ENCODE measurements at places on chromosomes 5 and 9. TPM values are rescaled to one million over a fixed set of nuclear protein-coding genes. Genes with fewer than 3 reads are reported as not detected.

GRCh38 chr9:109418827-109419226 lies 79.3 kb downstream of the PTPN3 start:
- no peak overlapping the region for H3K27ac ChIP-seq
- peaks cover 40% of the 10 kb centered on the region for H3K36me3 ChIP-seq
- DNase-seq = no peak
- no peak overlapping the region for H3K4me3 ChIP-seq
- no peaks in the 10 kb centered on the region for H3K27me3 ChIP-seq

ADAMTS16 gene
- 1.7 TPM for total RNA-seq

- no peak overlapping the region for H3K4me3 ChIP-seq
- no peaks in the 10 kb centered on the region for H3K27me3 ChIP-seq
- DNase-seq = no peak
- no peak overlapping the region for H3K27ac ChIP-seq
Measured at GRCh38 chr9:2336055-2336454, 285.5 kb upstream of the VLDLR start.

NR4A3 gene
- 0.54 TPM for total RNA-seq

DNA sequence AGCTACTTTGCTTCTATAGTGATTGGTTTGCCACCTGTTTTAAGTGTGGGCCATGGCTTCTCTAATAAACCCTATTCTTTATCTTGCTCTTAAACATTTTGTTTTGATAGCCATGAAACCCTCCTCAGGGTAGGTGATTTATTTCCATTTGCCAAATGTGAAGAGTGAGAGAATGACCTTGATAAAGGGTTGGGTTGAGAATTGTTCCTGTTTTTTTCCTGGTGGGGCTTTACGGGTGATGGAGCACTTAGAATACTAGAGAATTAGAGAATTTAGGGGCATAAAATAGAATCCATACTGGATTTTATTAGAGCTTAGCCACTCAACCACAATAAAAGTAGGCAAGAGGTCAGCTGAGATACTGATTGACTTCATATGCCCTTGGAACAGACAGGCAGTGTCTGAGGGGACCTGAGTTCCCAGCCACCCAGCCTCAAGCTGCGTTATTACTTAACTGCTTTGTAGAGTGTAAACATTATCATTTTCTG lies 68.9 kb downstream of the COMMD10 start:
- no peak overlapping the region for H3K27ac ChIP-seq
- DNase-seq = no peak
- H3K27me3 ChIP-seq = no peaks in the 10 kb centered on the region
- H3K36me3 ChIP-seq = no peaks in the 10 kb centered on the region
- H3K4me3 ChIP-seq = no peak overlapping the region

- H3K4me1 ChIP-seq = no peaks in the 10 kb centered on the region
- H3K27me3 ChIP-seq = no peaks in the 10 kb centered on the region
- H3K36me3 ChIP-seq = no peaks in the 10 kb centered on the region
- H3K27ac ChIP-seq = no peak overlapping the region
Measured at GRCh38 chr5:159449925-159450324, 119.6 kb upstream of the IL12B start.

DNA sequence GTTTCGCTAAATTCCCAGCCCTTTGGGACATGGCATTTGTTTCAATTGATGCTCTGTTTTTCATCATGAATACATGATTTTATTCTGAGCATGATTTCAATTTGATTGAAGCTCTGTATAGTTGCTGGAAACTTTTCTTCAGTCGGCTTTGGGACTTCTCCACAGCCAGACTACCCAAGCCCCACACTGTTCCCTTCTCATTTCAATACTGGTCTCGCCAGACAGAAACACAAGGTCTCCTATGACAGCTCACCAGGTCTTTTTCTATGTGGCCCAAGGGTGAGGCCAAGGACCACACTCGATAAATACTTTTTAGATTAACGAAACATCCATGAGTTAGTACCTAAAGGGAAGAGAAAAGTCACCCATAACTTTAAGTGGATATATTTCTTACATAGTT lies 132.2 kb downstream of the ARL15 start:
- no peaks in the 10 kb centered on the region for H3K27me3 ChIP-seq
- H3K36me3 ChIP-seq = no peaks in the 10 kb centered on the region
- H3K27ac ChIP-seq = no peak overlapping the region
- no peak for DNase-seq

GRCh38 chr9:118305331-118305730 lies 601.1 kb downstream of the TLR4 start:
- no peak overlapping the region for H3K4me3 ChIP-seq
- no peaks in the 10 kb centered on the region for H3K4me1 ChIP-seq
- no peak overlapping the region for H3K27ac ChIP-seq
- H3K36me3 ChIP-seq = no peaks in the 10 kb centered on the region
- H3K27me3 ChIP-seq = no peaks in the 10 kb centered on the region

- DNase-seq = no peak
- H3K27me3 ChIP-seq = no peaks in the 10 kb centered on the region
- H3K27ac ChIP-seq = no peak overlapping the region
- H3K4me3 ChIP-seq = no peak overlapping the region
Measured at GRCh38 chr5:179142434-179143198, 82.4 kb downstream of the ZNF354C start.

STKLD1 gene
- not detected for total RNA-seq

- no peaks in the 10 kb centered on the region for H3K4me1 ChIP-seq
- no peak for DNase-seq
- no peaks in the 10 kb centered on the region for H3K36me3 ChIP-seq
- peak overlapping the region; percentile 4 for H3K4me3 ChIP-seq
- H3K27ac ChIP-seq = no peak overlapping the region
Measured at GRCh38 chr9:72949918-72950325, 2.9 kb downstream of the ALDH1A1 start.

TSSK1B gene
- not detected for total RNA-seq

TNC gene
- 58.4 TPM for total RNA-seq

- H3K4me1 ChIP-seq = no peaks in the 10 kb centered on the region
- no peaks in the 10 kb centered on the region for H3K27me3 ChIP-seq
- DNase-seq = no peak
- no peak overlapping the region for H3K4me3 ChIP-seq
- no peaks in the 10 kb centered on the region for H3K36me3 ChIP-seq
- no peak overlapping the region for H3K27ac ChIP-seq
Measured at GRCh38 chr9:88221105-88221504, 82.8 kb upstream of the SPATA31C2 start.

- H3K27me3 ChIP-seq = no peaks in the 10 kb centered on the region
- no peaks in the 10 kb centered on the region for H3K36me3 ChIP-seq
- DNase-seq = peak; percentile 68
Measured at GRCh38 chr9:125829743-125830142, 82.6 kb downstream of the PBX3 start.

DNA sequence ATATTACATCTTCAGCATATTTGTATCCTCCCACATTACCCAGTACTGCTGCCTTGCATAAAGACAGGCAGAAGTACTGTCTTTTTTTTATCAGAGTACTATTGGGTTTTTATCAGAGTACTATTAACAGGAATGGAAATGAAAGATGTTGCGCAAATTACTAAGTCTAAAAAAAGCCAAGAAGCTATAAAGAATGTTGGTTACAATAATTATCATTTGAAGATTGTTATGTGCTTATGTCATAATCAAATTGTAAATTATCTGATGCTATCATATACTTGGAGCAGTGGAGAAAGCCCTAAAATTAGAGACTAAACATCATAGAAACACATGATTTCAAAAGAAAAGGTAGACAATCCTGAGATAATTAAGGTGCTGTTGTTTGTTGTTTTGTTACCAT lies 188.8 kb downstream of the CCDC192 start:
- H3K4me3 ChIP-seq = no peak overlapping the region
- no peaks in the 10 kb centered on the region for H3K27me3 ChIP-seq
- no peak for DNase-seq
- no peaks in the 10 kb centered on the region for H3K4me1 ChIP-seq
- no peak overlapping the region for H3K27ac ChIP-seq

- H3K27me3 ChIP-seq = no peaks in the 10 kb centered on the region
- H3K36me3 ChIP-seq = no peaks in the 10 kb centered on the region
- DNase-seq = peak; percentile 39
Measured at GRCh38 chr5:113047733-113048652, 71.4 kb downstream of the DCP2 start.

DAB2 gene
- total RNA-seq = 61.6 TPM

DNA sequence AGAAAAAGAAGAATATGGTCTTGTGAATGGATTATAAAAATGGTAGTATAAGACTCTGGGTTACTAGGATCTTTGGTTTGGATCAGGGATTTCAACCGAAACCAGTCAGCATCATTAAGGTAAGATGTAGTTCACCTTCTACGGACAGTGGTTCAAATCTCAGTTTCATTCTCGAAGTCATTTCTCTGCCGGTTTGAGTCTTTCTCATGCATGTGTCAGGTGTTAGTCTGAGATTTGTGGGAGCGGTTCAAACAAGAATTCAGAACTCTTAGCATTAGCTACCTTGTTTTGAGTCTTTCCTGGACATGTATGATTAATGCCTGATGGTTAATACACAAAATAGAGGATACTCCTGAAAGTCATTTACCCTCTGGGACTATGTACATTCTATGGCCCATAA lies 735.9 kb upstream of the NUDT12 start:
- no peaks in the 10 kb centered on the region for H3K27me3 ChIP-seq
- H3K4me1 ChIP-seq = no peaks in the 10 kb centered on the region
- H3K36me3 ChIP-seq = no peaks in the 10 kb centered on the region
- H3K27ac ChIP-seq = no peak overlapping the region
- H3K4me3 ChIP-seq = no peak overlapping the region

ZNF454 gene
- 2.1 TPM for total RNA-seq

- no peaks in the 10 kb centered on the region for H3K36me3 ChIP-seq
- no peak overlapping the region for H3K27ac ChIP-seq
- no peak overlapping the region for H3K4me3 ChIP-seq
Measured at GRCh38 chr5:78896132-78896531, 89.0 kb downstream of the ARSB start.

DNA sequence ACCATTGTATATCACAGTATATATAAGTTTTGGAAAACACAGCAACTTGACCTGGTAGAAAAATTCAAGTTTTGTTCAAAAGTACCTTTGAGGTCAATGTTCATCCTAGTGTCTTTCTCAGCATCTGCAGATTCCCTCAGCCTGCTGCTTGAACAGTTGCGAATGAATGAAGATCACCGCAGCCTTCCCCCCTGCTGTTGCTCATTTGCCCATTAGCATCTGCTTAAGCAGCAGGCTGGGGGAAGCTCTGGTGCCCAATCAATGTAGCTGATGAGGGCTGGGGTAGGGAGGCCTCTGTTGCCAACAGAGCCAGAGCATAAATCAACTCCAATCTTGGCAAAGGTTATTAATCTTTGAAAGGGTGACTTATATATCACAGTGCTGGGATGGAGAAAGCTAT lies 586.5 kb upstream of the PTPRD start:
- H3K27ac ChIP-seq = no peak overlapping the region
- no peaks in the 10 kb centered on the region for H3K4me1 ChIP-seq
- no peaks in the 10 kb centered on the region for H3K36me3 ChIP-seq
- no peak for DNase-seq

DNA sequence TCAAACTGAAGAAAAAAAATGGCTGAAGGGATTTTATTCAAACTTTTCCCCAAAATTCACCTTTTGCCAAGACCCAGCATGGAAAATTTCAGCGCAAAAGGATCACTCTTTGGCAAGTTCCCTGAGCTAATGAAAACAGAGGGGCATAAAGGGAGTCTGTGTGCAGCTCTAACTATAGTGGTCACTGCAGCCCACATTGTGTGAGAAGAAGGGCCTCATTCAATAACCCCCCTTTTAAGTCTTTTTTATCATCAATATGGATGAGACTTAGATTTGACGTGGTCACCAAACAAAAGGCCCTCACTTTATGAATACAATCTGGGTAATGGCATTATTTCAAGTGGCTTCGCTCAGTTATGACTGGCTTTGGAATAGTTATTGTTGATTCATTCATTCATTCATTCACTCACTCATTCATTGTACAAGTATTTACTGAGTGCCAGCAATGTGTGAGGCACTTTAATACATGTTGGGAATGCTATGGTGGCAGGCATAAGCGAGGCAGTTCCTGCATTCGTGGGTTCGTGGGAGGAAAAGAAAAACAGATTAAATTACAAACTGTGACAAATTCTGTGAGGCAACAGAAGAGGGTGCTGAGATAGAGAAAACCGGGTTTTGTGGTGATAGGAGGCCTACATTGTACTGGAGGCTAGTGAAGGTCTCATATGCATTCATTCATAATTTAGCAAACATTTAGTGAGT lies 145.7 kb upstream of the KLF4 start:
- no peaks in the 10 kb centered on the region for H3K36me3 ChIP-seq
- H3K4me3 ChIP-seq = no peak overlapping the region
- H3K27ac ChIP-seq = no peak overlapping the region
- DNase-seq = no peak
- H3K4me1 ChIP-seq = no peaks in the 10 kb centered on the region

DNA sequence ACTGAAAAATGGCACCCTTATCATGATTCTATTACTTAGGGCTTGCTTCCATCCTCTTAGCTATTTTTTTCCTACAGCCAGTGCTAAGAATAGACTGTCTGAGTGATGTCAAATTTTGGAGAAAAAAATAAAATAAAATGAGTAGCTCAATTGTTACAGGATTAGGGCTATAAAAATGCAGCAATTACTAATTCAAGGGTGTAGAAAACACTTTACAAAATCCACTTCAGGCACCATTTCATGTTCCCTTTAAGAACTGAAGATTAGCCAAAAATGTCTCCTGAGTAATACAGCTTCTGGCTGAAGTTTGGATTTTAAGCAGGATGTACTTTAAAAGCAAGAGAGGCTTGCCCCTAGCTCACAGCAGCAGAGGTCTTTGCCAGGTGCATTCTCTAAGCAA lies 240.5 kb upstream of the IRX1 start:
- H3K4me3 ChIP-seq = no peak overlapping the region
- H3K4me1 ChIP-seq = no peaks in the 10 kb centered on the region
- H3K36me3 ChIP-seq = no peaks in the 10 kb centered on the region
- H3K27ac ChIP-seq = no peak overlapping the region
- DNase-seq = no peak
- H3K27me3 ChIP-seq = no peaks in the 10 kb centered on the region

MED27 gene
- 6.3 TPM for total RNA-seq

DNA sequence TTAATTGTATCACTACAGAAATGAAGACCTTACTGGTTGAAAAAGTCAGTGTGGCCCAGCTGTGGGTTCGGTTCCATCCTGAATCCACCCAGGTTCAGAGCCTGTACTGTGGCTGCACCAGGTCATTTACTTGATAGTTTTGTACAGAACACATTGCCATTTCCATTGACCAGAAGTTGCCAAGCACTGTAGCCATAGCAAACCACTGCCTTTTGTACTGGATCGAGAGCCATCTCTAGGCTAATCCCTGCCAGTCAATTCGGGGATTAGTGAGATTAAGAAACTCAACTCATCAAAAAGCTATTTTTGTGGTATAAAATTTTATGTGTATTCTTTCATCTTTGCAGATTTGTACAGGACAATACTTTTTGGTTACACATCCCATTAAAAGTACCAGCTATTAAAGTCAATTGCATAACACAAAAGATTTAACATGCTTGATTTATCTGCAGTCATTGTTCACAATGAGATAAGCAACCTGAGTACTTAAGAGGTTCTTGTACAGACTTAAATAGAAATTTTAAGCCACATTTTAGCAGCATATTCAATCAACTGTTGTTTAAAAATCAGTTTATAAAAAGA lies 108.5 kb upstream of the OTULINL start:
- no peak overlapping the region for H3K4me3 ChIP-seq
- H3K27ac ChIP-seq = no peak overlapping the region
- H3K27me3 ChIP-seq = no peaks in the 10 kb centered on the region
